ENCODE measurements at places on chromosomes 7 and 10. TPM values are rescaled to one million over a fixed set of nuclear protein-coding genes. Genes with fewer than 3 reads are reported as not detected.

DNA sequence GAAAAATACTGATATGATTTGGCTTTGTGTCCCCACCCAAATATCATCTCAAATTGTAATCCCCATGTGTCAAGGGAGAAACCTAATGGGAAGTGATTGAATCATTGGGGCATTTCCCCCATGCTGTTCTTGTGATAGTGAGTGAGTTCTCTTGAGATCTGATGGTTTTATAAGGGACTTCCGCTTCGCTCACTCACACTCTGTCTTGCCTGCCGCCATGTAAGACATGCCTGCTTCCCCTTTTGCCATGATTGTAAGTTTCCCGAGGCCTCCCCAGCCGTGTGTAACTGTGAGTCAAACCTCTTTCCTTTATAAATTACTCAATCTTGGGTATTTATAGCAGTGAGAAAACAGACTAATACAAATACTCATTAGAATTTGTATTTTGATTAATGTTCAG lies 5.1 kb upstream of the MRPS17 start:
- no peak for DNase-seq

DNA sequence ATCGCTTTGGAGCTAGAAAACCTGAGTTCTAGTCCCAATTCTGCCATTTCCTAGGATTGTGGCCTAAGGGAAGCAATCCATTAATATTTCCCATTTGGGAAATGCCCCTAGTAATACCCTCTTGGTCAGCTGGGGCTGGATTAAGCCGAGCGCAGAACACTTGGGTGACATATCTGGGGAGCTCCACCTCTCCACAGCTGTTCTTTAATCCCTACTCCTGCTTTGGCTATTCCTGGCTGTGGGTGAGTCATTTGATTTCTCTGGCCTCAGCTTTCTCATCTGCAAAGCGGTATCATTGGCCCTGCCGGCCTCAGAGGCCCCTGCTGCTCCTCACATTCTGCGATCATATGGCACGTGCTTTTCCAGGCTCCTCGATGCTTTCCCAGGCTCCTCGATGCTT lies 108.3 kb downstream of the BUB3 start:
- DNase-seq = no peak

GRCh38 chr10:53140506-53140905 lies 367.9 kb upstream of the MBL2 start:
- DNase-seq = peak; percentile 93

DNA sequence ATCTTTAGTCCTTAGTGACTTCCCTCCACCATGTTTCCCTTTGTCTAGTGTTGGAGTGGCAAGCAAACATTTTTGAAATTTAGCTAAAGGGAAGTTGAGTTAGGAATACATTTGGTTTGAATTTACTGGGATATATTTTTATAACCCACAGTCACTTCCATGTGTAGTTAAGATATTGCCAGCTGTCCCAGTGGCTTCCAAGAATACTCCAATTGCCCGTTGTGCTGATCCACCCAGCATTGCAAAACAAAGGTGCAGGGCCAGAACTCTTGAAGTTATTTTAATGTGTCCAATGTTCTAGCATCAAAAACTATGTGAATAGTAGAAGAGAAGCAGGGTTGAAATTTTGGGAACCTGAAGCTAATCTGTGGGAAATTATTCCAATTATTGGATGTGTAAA lies 2.5 kb upstream of the P4HA1 start:
- DNase-seq = no peak

DNA sequence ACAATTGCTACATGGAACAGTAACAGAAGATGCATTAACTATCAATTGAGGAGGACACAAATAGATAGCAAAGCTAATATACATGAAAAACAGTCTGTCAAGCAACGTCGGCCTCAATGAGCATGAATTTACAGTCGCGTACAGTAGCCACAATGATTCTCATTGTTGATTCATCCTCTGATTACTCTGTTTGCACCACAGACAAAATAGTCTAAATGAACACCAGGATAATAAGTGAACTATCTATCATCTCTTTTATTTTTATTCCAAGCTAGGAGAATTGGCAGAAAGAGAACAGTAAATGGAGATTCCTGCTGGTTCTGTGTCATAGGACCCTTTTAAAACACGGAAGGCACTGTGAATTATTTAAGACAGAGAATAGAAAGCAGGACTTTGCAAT lies 108.5 kb downstream of the EVX1 start:
- DNase-seq = no peak

DNA sequence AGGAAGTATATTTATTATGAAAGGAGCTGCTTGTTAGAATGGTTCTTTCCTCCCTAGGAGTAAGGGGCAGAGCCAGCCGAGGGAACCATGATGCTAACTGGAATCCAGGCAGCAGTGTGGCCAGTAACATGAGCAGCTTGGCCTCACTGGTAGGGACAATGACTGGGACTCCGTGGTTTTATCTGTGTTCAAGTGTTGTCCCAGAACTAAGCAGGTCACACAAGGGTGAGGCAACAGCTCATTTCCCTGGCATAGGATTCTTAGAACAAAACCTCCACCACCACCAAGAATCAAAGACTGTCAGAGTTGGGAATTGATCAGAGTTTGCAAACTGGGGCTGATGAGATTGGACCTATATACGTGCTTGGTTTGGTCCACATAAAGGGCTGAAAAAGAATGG lies 138.9 kb upstream of the COBL start:
- no peak for DNase-seq

DNA sequence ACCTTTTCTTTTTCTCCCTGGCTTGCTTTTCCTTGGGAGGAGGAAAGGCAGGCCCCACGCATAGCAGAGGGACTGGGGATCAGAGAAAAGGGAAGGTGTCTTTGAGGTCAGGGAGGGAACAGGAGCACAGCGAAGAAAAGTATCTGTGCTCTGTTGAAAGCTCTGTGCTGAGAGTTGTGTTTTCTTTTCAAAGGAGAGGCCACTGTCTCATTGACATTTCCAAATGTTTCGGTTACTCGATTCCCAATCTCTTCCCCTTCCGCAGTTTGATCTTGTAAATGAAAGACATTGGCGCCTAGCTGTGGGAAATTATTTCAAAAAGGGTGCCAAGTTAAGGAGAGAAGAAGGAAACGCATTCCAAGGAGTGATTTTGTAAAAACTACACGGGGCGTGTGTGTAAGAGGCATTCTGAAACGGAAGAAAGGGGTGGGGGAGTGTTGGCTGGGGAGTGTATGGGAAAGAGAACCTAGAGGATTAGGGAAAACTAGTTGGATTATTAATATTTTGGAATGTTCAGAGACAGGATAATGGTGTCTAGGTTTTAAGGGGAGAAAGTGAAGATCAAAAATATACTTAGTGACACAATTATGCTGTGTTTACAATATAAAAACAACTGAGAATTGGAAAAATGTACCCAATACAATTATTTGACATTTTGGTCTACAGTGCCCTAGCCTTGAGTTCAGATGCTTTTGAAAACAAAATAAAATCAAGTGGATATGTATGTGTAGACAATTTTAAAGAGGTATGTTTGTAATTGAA lies 708 bp downstream of the KLHDC10 start:
- no peak for DNase-seq

DNA sequence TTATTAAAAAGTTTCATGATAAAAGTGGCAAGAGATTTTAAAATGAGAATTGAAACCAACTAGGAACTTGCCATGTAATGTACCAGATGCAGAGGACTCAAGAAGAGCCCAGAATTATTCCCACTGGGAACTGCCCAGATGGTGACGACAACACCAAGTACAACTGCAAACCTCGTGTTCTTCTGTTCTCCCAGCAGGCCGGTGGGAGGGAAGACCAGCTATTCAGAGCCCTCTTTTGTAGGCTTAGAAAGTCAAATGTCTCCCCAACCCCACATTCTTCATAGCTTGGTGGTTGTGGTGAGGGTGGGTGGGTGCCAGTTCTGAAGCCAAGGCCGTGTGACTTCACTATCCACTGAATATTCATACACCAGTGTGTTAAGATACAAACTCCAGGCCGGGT lies 54.3 kb upstream of the ITGB1 start:
- DNase-seq = no peak

- DNase-seq = peak; percentile 49
Observed at GRCh38 chr7:28573651-28574301, 161.5 kb downstream of the CREB5 start.

DNA sequence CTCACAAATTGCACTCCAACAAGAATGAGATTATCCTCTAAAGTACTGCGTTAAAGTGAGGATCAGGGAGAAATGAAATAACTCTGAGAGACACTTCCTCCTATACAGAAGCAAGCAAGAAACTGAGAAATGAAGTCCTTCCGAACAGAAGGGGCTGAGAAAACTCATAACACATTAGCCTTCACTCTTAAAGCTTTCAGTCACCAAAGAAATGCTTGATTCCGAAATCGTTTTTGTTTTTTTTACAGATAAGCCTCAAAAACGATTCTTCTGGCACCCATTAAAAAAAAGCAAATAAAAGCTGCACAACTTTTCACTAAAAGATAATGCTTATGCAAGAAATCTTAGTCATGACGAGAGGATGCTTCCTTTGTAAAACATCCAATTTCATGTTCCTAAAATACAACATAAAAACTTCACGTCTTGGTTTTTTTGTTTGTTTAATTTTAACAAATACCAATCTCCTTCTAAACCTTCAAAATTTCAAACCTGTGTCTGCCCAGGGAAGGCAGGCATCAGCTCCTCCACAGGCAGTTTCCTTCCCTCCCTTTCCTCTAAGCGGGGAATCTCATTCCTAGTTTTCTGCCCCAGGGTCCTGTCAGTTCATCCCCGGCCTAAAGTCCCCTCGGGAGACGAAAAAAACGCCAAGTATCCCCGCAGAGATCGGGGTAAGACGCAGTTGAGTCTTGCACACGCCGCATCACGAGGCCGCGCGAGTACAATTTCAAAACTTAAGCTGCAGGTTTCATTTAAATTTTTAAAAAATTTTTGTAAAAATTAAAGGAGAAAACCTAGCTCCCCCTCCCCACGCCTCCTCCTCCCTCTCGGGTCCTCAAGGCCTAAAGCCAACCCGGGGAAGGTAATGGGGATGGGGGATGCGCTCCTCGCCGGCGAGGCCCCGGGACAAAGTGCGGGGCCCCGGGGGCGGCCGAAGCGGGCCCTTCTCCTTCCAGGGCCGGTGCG lies 1.1 kb downstream of the BAZ1B start:
- no peak for DNase-seq

- DNase-seq = peak; percentile 53
Observed at GRCh38 chr7:51366930-51367613, 50.5 kb upstream of the COBL start.

DNA sequence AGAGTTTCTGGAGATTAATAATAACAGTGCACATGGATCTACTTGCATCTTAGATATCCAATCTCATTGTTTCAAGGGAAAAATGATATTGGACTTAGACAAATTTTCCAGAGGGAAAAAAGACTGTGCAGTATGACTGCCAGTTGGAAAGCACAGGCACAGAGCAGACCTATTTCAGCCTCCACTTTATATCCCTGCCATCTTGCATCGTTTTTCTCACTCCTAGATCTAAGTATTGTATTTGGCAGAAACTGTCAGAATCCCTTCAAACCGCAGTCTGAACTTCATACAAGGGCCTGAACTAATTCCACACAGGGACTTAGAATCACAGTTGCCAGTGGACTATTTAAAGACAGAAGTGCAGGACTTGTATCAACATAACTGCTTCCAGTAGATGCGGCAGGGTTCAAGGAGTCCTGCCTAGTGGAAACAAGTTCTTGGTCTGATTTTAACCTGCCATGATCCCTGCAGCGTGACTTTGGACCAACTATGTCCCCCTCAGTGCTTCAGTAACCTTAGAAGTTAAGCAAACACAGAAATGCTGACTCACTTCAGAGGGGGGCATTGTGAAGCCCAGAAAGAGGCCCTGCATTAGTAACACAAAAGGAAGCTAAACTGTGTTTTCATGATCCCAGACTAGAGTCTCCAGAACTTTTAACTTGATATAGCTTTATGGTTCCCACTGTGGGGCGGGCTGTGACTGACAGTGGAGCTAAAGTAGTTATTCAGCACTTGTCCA lies 95.7 kb upstream of the PALS2 start:
- DNase-seq = peak; percentile 98

DNA sequence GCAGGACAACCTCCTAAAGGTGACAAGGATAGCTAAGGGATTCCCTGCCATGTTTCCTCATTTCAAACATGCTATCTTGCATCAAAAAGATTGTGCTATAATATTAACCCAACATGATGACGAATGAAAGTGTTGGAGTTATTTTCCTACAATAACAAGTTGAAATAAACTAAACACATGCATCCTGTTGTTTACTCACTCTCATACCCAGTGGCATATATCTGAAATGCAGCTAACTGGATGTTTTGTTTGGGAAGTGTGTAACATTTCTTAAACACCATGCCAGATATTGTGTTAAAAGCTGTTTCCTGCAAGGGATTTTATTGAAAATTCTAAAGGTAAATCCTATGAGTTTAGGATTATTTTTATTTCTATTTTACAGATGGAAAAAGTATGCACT lies 139.6 kb downstream of the TFPI2 start:
- no peak for DNase-seq

- DNase-seq = no peak
Observed at GRCh38 chr7:147418966-147419365, 1171.6 kb upstream of the C7orf33 start.

GRCh38 chr7:17302575-17303142 lies 4.2 kb downstream of the AHR start:
- DNase-seq = peak; percentile 55

DNA sequence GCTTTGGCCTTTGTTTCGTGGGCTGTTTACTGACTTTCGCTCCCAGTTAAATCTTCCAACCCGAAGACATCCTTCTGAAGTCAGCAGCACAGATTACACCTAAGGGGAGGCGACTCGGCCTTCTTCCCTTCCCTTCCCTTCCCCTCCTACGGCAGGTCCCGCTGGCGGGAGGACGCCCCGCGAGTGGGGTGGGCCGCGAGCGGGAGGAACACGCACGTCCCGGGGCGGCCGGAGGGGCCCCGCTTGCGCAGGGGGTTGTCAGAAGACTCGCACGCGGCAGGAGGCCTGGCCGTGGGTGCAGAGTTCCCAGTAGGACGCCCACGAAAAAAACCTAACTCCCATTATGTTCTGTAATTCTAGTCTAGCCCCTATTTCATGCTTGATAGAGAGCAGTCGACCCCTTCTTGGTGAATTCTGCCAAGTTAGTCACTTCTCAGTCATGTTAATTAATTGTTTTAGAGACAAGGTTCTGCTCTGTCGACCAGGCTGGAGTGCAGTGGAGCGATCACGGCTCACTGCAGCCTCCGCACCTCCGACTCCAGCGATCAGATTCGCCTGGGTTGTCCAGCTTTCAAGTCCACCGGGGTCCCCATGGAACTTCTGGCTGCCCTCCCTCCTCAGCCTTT lies 19.2 kb upstream of the ZNF32 start:
- peak; percentile 70 for DNase-seq

HMX3 gene
- not detected for total RNA-seq

CABCOCO1 gene
- 2.5 TPM for total RNA-seq

PAPSS2 gene
- total RNA-seq = 57.7 TPM

SORCS1 gene
- total RNA-seq = under 0.01 TPM

PRKRIP1 gene
- 26.1 TPM for total RNA-seq

COX19 gene
- 10.0 TPM for total RNA-seq
